Lower lobe of right lung (tissue), 2 donors: ENCODE measurements at places on chromosomes 7 and 10.

- no peak for DNase-seq
These were observed 38.9 kb upstream of the CPN1 start for GRCh38 chr10:100120550-100120949.

- no peak for DNase-seq
These were observed 26.5 kb downstream of the HDAC9 start for GRCh38 chr7:18521945-18522566.

- no peak for DNase-seq
These were observed 55.1 kb upstream of the SEMA3A start for GRCh38 chr7:84249656-84250055.

DNA sequence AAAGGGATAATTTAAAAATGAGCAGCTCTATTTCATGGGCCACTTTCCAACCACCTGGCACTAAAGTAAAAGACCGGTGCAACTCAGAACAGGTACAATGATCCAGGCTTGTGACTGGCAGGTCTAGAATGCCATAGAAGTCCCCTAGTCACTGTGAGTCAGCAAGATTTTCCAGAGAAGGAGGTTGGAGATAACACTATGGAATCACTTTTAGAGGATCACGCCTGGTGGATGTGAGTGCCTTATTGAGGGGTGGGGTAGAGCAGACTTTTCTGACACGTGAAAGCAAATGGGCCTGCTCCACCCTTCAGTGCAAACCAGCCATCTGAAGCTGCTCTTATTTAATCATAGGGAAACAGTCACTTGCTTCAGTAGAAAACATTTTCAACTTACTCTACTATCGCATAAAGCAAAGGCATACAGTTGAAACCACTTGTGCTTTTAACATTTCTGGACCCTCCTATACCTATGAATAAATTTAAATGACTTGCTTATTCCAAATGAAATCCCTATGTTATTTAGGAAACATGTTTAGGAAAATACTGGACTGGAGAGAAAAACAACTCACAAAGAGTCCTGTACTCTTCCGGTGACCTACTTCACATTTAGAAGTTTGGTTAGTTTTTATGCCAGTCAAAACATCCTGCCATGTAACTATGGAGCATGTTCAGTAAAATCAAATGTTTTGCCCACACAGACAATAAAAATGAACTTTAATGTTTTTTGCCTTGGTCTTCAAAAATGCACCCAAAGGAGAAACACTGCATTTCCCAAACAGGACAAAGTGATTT lies 21.5 kb upstream of the AKR1C1 start:
- DNase-seq, result no peak

- DNase-seq, result no peak
These were observed 137.0 kb downstream of the SND1 start for GRCh38 chr7:127789031-127789430.

DNA sequence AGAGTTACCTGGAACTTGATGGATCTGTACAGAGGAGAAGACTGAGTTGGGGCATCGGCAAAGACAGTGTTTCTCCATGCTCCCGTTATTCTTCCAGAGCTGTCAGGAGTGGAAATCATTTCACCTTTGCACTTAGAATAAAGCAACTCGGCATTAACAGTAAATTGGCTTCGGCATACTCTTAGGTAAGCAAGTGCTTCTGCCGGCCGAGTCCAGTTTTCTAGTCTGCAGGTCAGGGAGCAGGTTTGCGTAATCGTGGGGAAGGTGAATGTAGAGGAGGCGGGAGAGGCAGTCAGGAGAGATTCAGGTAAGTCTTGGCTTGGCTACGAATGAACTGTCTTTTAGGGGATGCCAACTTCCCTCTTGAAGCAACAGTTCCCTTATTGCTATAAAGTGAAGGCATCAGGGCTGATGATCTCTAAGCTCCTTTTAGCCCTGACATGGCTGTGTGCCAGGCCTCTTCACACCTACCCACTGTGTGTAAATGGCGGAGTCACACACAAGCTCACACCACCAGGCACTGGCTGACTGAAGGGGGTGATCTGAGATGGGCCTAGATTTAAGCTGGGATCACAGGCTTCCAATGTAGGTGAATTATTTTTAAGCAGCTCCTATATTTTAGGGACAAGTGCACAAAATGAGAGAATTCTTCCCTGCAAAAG lies 127.1 kb downstream of the GATA3 start:
- DNase-seq, result no peak

- DNase-seq, result no peak
These were observed 168.8 kb upstream of the RHOBTB1 start for GRCh38 chr10:61112771-61113170.

DNA sequence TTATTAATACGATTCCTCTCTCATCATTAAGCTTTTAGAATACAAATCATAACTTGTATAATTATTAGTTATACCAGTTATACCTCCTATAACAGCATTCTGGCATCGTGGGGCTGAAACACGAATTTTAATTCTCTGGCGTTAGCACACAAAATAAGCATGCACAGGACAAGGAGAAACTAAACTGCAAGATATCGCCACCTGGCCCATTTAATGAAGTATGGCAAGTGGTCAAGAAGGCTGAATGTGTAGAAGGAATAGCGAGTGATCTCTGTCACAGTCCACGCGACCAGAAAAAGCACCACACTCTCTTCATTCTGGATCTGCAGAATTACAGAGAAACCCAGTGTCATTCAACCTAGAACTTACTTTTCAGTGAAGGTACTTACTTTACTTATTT lies 18.1 kb downstream of the HACD1 start:
- DNase-seq, result no peak

- DNase-seq, result no peak
These were observed 186.1 kb upstream of the PLPP4 start for GRCh38 chr10:120270906-120271305.

DNA sequence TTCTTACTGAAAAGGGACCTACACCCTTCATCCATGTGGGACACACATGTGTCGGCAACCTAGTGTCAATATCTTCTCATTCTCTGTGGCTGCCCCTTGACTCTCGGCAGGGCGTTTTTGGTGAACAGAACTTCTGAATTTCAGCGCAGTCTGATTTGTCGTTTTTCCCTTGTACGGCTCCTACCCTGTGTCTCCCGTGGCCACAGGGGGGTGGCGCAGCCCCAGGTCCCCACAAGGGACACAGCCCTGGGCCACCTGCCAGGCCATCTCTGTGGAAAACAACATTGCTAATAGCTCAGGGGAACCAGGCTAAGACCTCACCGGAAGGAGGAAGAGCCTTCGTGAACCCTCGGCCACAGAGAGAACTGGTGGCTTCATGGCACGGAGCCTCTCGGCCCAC lies 53.1 kb upstream of the NKX6-2 start:
- no peak for DNase-seq

DNA sequence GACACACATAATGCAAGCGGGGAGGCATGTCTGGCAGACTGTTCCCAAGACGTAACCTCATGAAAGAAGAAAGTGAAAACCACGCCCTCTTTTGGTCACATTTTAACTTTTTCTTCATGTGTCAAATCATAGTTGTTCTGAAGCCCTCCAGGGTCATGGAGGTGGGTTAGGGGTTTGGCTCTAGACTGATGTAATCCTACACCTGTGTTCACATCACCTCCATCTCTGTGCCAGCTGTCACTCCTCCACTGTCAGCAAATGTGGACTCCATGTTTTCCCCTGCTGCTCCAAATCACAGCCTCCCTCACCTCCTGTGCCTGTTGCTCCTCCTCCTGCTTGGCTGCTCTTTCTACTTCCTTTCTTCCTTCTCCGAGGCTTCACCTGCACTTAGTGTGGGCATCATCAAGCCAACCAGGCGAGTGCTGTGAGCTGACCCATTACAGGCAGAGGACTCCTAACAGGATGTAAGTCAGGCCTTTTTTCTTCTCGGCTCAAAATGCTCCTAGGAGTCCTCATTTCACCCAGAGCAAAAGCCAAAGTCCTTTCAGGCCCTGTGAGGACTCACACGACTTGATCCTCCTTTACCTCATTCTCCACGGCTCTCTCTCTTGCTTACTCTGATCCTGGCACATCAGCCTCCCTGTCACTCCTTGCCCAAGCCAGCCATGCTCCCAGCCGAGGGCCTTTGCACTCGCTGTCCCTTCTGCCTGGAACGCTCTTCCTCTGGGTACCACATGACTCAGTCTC lies 66.4 kb upstream of the IFRD1 start:
- DNase-seq, result no peak

DNA sequence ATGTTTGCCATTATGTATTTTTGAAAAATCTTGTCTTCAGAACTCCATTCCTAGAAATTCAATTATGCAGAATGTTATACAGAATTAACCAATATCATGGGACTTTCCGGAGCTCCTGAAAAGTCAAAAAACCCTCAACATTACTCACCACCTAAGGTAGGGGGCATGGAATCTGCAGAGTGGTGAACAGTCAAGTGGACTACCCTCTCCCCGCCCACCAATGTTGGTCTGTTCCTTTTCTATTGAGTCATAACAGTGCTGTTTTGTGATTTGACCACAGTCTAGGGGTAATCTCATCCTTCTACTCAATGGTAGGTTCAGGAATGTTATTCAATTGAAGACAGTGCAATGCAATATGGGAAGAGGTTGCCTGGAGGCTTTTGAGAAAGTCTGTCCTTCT lies 130.5 kb upstream of the HABP2 start:
- no peak for DNase-seq

- peak; percentile 70 for DNase-seq
These were observed 50.6 kb upstream of the ZC3HAV1 start for GRCh38 chr7:139159900-139160675.

DNA sequence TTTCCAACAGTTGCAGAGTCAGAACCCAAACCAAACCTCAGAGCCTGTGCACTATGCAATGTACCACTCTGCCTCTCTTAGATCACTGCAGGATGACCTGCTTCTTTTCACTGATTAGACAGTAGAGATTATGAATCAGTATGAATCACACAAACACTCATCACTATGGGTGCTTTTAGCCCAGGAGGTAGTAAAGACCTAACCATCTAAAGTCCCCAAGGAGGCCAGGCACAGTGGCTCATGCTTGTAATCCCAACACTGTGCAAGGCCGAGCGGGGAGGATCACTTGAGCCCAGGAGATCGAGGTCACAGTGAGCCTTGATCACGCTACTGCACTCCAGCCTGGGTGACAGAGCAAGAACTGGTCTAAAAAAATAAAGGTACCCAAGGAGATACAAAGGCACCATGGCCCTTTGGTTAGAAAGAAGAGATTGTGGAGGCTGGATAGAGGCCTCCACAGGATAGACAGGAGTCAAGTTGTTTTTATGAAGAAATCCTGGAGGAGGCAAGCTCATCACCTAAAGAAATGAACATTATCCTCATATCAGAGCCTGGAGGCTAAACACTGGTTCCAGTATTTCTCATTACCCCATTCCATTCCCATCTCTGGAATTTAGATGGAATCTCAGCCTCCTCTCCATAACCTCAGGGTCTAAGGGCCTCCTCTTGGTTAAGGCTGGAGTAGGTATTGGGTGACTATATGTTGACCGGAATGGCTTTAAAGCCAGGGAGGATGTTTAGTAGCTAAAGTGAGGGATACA lies 12.9 kb downstream of the SEC31B start:
- no peak for DNase-seq

DNA sequence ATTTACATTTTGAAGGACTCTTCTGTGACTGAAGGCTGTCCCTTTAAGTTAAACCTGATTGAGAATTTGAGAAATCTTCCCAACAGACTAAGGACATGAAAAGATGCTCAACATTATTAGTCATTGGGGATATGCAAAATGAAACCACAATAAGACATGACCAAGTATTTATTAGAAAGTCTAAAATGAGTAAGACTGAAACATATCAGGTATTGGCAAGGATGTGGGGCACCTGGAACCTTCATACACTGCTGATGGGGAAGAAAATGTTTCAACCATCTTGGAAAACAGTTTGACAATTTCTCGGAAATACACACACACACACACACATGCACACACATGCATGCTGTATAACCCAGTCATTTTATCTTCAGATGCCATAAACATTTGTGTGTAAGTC lies 132.1 kb upstream of the CDK6 start:
- DNase-seq, result no peak

- DNase-seq, result peak; percentile 73
These were observed 8.4 kb upstream of the RBM28 start for GRCh38 chr7:128352153-128352537.

- no peak for DNase-seq
These were observed 53.5 kb upstream of the VIPR2 start for GRCh38 chr7:159198016-159198724.

- DNase-seq, result no peak
These were observed 36.0 kb downstream of the NRCAM start for GRCh38 chr7:108419961-108420908.

DNA sequence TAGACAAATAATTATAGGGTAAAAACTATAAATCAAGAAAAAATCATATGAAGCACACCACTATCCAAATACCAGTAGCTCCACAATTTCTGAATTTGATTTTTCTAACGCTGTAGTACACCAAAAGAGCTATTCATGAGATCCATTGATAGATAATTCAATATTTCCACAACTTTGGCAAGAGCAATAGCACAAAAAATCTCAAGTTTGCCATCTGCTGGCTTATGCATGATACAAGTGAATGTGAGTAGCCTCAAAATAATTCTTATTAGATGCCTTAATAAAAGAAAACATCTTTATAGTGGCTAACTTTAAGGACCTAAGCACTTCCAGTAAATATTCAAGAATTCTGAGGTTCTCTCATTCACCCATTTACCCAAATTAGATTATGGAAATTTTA lies 2.2 kb upstream of the TMEM196 start:
- no peak for DNase-seq

DNA sequence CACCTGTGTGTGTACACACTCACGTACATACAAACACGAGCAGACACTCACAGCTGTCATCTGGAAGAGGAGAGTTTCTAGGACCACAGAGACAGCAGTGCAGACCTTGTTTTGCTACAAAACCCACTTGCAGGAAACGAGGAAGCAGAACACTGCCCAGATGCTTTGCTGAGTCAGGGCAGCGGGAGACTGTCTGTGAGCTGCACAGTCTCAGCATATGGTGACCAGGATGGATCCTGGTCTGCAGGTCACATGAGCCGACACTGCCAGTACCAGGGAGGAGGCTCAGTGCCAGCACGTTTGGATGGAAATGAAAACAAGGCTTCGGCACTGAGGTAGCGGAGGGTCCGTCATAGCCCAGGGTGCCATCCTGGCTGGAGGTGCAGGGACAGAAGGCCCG lies 117.6 kb upstream of the DPP6 start:
- DNase-seq, result no peak

DNA sequence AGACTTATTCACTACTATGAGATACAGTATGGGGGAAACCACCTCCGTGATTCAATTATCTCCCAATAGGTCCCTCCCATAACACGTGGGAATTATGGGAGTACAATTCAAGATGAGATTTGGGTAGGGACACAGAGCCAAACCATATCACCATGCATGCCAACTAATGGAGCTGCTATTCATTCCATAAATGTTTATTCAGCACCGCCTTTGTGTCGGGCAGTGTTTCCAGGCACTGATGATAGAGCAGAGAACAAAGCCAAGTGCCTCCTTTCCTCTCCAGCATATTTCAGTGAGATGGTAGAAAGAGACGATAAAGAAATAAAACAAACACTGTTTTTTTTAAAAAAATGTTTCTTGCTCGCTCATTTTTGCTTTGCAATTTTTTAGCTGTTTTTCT lies 295.9 kb upstream of the FOXK1 start:
- DNase-seq, result no peak

- DNase-seq, result no peak
These were observed 111.9 kb downstream of the RELN start for GRCh38 chr7:103877565-103877964.

- DNase-seq, result no peak
These were observed 113.2 kb upstream of the ANKRD1 start for GRCh38 chr10:91034042-91034441.
